ENCODE measurements at places on chromosomes 12 and 14.
A peak's percentile ranks its signal among the peaks of the same experiment; 100 is the strongest.

DNA sequence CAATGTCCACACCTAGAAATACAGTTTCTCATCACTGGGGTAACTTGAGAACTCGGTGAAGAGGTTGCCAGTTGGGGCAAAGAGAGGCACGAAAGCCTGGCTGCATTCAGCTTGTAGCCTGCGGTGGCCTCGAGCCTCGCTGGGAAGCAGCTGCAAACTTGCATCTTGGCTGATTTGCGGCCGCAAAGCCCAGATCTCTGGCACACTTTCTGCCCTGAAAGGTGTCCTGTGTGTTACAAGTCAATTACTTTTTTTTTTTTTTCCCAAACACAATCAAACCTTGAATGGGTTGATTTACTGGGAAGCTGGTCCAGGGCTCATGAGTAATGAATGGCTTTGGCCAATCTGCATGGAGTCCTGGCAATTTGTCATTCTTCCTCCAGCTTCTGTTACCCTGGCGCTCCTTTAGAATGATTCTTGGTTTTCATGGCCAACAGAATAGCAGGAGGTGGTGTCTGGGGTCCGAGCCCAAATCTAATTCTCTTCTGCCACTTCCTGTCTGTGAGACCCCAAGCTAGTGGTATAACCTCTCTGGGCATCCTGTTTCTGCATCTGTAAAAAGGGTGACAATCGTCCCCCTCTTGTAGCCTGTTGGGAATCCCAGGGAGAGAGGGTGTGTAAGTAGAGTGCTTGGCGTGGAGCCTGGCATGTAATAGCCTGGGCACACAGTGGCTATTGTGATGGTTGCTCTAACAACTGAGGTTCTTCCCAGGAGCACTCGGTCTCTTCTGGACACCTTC is 6.7 kb downstream of the BCL7A start:
- DNase-seq = no peak

DNA sequence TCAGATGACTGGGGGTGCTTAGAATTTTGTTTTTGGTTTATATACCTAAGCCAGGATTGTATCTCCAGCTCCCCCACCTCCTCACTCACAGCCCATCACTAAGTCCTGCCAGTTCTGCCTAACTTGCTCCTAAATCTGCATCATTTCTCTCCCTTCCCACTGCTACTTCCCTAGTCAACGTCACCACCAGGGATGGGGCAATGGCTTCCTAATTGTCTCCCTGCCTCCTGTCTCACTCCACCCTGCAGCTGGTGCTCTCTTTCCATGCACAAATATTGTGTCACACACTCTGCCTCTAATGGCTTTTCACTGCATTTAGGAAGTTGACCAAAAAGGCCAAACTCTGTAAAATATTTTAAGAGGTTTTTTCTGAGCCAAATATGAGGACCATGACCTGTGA is 11.5 kb downstream of the OAS2 start:
- DNase-seq = no peak

DNA sequence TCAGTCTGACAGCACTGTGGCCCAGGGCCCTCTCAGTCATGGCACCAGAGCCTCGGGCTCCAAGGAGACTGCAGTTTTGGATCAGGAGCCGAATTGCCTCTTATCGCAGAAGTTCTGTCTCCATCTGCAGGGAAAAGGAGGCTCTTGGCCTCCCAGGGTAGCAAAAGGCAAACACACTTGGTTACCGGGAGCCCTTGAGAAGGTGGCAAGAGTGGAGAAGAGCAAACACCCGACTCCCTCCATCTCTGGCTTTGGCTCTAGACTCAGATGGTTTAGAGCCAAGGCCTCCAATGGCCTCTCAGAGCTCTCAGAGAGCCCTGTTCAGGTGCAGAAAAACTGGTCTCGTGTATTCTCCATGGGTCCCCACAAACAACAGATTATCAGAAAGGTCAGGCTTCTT is 44.6 kb downstream of the NINJ2 start:
- no peak for DNase-seq

DNA sequence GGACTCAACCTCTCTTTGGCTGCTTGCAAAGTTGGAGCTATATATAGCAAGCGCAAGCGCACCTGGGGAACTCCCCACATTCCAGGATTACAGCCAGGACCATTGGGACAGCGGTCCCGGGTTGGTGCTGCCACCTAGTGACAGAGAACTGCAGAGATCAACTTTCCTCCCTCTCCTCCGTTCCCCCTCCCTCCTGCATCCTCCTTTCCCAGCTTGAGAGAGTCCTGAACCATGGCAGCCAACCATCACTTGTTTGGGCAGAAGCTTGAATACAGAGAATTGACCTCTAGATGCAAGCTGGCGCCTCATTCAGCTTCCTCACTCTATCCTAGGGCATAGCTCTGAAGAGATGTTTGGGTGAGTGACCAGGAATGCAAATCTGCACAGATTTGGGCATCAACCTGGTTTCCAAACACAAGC is 17.4 kb upstream of the FLVCR2 start:
- peak; percentile 88 for DNase-seq

- DNase-seq = no peak
These were observed 109.5 kb downstream of the INSM2 start for GRCh38 chr14:35643513-35643912.

DNA sequence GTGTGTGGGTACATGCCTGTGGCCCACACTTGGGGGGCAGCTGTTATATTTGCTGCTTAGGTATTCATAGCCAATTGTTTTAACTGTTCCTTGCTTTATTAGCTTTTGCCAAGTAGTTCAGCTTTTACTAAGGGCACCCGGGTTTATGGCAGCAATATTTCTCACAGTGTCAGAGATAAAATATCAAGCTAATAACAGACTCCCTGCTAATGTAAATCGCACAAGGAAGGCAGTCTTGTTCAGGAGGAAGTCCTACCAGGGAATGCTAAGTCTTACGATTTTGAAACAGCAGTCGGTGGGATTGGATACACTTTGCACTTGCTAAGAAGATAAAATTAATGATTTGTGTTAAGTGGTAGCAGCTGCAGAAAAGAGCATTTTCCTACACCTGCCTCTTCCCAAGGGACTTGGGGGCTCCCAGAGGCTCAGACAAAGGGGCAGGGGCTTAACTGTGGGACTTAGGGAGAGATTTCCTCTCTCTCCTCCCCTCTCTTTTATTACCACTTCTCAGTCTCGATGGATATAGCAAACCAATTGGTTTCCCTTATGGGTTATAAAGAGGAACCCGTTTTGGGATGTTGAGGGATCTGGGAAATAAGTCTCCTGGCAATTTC is 175.1 kb downstream of the NRXN3 start:
- DNase-seq = no peak

- peak; percentile 61 for DNase-seq
These were observed 27.9 kb downstream of the KCNMB4 start for GRCh38 chr12:70393787-70394499.

DNA sequence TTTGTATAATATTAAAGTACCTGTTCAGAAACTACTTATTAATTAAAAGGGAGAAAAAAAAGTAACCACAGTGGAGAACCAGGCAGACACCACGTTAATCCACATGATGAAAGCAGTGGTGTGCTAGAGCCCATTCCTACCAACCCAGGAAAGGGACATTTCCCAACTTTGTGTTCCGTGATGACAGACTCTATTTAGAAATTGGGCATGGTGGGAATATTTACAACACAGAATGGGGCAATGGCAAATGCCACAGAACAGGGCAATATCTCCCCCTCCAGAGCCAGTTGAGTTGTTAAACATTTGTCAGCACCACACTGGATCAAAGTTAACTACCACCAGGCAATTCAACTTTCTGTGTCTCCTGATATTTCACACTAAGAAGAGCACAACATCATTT is 1.2 kb upstream of the HIGD1C start:
- DNase-seq = no peak

DNA sequence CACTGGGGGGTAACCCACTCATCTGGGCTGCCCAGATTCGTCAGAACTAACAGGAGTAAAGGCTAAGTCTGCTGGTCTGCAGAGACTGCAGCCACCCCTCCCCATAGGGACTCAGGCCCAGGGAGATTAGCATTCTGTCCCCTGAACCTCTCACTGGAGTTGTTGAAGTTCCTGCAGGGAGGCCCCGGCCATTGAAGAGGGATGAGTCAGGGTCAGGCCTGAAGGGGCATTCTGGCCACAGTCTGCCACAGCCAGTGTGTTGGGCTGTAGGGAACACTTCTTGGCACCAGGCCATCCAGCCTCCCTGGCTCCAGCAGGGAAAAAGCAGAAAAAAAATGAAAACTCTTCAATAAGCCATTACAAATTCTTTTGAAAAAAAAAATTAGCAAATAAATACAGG is 35.3 kb downstream of the KLRK1 start:
- DNase-seq = peak; percentile 52

GRCh38 chr14:34498684-34499412 is 36.8 kb upstream of the SPTSSA start:
- peak; percentile 37 for DNase-seq

DNA sequence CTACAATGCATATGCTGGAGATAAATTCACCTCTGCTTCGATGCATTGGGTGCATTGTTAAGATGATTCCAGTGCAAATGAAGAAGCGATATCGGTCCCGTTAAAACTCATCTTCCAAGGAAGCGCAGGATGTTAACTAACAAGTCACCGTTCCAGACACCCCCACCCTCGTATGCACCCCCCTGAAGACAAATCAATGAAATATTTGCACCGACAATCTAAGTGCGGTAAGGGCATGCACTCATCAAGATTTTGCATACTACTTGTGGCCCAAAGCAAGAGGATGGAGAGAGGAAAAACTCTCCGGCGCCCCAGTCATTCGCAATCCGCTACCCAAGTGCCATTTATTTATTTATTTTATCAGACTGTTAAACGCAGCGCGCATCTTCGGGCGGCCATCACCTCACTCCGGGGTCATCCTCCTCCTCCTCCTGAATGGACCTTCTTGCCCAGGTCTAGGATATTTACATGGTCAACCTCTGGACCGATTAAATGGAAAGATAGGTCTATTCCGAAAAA is 1.2 kb downstream of the NOVA1 start:
- DNase-seq = peak; percentile 40

- DNase-seq = no peak
These were observed 37.6 kb downstream of the CEP83 start for GRCh38 chr12:94421868-94422740.

DNA sequence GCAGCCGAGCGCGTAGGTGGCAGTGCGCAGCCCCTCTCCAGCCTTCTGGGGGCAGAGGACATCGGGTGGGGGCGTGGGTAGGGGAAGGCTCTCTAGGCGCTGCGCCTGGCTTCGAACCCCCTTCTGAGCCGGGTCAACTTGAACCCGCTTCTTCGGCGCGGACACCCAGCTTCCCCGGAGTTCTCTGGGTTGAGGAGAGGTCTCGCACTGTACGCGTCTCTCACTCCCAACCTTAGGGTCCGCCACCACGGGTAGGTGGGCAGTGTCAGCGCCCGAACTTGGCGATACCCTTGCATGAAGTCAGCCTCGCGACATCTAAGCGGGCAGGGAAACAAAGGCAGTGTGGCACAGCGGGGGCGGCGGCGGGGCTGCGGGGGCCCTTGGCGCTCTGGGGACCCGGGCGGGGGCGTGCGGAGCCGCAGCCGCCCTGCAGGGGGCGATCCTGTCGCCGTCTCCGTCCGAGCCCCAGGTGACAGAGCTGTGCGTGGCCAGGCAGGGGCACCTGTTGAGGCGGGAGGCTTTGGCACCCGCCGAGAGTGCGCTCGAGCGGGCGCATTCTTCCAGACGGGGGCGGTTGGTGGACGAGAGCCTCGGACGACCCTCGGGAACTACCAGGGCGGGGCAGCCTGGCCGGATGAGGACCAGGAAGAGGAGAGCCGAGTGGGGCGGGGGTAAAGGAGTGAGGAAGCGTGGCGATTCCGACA is 1.1 kb downstream of the GALNT16 start:
- DNase-seq = no peak

DNA sequence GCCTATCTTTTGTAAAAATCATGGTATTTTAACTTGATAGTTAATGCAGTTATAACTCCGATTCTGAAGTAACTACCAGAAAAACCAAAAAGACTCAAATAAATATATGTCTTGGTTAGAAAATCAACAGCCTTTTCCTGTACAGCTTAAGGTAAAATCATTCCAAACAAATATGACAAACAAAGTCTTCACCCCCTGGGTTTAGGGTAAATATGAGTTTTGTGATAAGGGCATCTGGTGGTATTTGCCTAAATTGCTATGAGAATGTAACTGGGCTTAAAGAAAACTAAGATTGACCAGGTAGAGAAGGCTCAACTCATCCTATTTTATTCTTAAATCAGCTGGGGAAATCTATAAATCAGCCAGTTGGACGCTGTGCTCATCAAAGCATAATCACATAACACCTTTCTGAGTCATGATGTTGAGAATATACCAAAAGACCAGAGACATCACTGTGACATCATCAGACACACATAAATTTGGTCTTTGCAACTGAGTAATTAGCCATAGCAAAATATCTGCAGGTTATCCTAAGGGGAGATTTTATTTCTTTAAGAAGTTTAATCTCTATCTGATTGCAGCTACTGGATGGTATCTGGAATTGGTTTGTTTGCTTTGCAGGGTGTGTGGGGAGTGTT is 133.9 kb downstream of the STXBP6 start:
- no peak for DNase-seq

DNA sequence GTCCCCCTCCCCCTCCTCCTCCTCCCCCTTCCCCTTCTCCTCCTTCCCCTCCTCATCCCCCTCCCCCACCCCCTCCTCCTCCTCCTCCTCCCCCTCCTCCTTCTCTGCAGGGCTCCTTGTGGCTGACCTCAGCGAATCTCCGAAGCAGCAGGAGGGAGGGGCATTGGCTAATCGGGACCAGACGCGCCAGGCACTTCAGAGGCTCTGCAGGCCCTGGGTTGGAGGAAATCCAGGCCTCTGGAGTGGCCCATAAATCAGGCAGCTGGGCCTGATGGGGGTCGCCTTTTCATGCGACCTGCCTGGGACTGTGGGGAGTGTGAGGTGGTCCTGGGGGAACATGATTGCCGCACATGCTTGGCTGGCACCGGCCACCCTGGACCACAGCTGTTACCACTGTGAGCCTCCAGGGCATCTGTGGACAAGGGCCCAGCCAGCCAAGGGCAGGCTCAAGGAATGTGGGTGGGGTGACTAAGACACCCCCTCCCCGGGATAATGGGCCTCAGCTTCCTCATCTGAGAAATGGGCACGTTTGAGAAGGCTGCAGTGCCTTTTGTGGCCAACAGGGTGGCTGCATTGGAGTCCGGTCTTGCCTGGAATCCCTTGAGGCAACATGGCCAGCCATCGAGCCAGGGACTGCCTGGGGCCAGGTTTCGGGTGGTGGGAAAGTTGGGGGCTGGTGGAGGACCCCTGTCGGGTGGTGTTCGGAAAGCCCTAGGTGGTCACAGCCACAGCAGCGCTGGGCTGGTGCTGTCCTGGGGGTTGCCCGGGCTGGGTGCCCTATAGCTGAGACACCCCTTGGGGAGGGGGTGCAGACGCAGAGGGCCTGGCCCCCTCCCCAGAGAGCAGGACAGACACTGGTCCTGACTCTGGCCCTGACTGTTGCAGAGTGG is 12.0 kb downstream of the KIF26A start:
- DNase-seq = peak; percentile 4

DNA sequence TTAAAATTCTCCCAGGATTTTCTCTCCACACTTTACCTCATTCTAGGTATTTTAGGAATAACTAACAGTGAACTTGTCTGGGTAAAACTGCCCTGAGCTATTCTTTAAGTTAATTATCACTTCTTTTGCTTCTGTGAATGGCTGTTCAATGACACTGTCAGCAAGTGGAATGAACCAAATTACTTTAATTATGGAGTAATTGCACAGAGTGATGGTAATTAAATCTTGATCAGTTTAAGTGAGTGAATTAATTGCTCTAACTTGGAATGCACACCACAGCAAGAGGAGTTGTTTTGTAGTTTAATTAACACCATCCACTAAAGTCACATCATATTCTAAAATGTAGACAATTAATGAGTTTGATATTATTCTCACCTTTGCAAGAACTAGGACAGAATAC is 36.2 kb upstream of the TMEM260 start:
- DNase-seq = no peak

GRCh38 chr12:45183246-45183645 is 32.6 kb upstream of the ANO6 start:
- DNase-seq = peak; percentile 38

GRCh38 chr12:48037267-48037915 is 33.1 kb upstream of the COL2A1 start:
- peak; percentile 42 for DNase-seq

All from fibroblast of pulmonary artery (primary cell).